ENCODE measurements at places on chromosomes 4 and X.

DNA sequence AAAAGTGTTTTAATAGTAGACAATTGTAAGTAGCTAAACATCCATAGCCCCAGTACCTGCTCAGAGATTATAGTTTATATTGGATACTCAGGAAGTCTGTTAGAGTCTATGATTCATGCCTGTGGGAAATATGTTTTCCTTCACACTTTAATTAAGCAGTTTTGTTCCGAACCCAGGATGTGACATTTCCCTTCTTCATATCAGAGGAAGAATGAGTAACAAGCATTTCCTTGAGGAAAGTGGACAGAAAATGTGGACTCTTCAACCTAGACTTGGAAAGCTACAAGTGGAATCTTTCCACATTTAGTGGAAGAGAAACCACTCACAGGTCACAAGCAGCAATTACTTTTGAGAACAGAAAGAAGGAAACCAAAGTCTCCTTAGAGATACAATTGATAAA, 419.4 kb downstream of the C4orf33 start:
- DNase-seq, result no peak

- no peak for DNase-seq
These were observed 235.1 kb downstream of the LDB2 start for GRCh38 chr4:16663307-16663706.

- peak; percentile 76 for DNase-seq
These were observed 18.5 kb upstream of the PIM2 start for GRCh38 chrX:48937054-48937907.

GRCh38 chr4:12221031-12221430, 792.3 kb upstream of the HS3ST1 start:
- DNase-seq, result no peak
